Nephron progenitor cell (in vitro differentiated cells): ENCODE measurements at places on chromosomes 6 and 20.
A peak's percentile ranks its signal among the peaks of the same experiment; 100 is the strongest.

GRCh38 chr6:114075777-114076176 is 104.8 kb upstream of the HDAC2 start:
- DNase-seq = no peak

DNA sequence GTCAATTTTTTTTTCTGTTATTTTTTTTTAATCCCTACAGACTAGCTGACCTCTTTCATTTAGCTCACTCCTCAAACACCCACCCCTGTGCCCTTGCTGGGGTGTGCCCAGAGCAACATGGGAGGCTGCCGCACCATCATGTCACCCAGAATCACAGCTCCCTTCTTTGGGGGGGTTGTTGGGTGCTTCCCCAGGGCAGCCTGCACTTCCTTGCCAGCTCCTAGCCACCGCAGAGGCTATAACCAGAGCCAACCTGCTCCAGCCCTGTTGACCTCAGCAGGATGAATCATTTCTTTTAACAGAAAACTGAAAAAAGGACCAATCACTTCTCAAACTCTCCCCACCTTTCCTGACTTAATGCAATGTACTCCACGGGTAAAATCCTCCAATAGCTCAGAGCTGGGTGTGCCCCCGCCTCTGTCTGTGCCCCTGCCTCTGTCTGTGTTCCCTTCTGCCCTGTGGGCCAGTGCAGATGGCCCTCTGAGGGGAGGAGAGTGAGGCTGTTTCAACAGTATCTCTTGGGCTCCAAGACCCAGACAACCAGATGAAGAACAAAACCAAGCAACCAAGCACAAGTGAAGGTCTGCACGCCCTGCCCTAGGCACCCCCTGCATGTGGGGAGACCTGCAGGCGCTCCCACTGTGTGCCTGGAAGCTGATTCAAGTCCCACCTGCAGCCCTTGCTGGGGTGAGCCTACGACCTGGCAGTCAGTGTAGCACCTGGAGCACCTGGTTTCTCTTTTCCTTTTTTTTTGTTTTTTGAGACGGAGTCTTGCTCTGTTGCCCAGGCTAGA is 67.7 kb downstream of the PYGB start:
- no peak for DNase-seq

GRCh38 chr20:13953227-13953626 is 37.2 kb downstream of the SEL1L2 start:
- DNase-seq = peak; percentile 13

GRCh38 chr6:25714765-25715164 is 39.8 kb upstream of the SLC17A4 start:
- no peak for DNase-seq

- no peak for DNase-seq
These were observed 34.1 kb downstream of the UTRN start for GRCh38 chr6:144319211-144319610.

DNA sequence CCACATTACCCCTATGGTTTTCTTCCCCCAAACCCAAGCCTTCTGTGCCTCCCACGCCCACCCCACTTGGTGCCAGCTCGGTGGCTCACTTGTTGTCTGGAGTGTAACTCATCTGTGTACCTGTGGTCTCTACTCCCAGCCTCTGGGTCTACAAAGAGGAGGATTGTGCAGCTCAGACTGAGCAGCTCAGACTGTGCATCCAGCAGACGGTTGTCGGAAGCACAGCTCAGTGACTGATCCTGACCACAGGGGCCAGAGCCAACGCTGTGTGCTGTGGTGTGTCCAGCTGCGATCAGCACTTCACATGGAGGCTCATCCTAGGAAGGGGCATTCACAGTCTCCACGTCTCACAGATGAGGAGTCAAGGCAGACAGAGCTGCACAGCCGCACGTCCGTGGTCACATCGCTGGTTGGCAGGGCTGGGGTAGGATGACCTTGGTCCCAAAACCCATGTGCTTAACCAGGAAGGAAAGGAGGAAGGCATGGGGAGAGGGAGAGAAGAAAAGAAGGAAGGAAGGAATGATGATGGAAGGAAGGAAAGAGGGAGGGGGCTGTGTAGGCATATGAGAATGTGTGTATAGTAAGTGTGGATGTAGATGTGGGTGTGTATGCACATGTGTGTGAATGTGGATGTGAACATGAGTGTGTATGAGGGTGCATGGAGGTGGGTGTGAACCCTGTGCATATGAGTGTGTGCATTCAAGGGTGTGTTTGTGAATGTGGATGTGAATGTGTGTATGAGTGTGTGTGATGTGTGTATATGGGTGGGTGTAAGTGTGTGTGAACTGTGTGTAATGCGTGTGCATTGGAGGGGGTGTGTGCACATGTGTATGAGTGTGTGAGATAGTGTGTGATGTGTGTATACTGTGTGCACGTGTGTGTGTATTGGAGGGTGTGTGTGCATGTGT is 28.2 kb upstream of the STX16 start:
- DNase-seq = no peak

DNA sequence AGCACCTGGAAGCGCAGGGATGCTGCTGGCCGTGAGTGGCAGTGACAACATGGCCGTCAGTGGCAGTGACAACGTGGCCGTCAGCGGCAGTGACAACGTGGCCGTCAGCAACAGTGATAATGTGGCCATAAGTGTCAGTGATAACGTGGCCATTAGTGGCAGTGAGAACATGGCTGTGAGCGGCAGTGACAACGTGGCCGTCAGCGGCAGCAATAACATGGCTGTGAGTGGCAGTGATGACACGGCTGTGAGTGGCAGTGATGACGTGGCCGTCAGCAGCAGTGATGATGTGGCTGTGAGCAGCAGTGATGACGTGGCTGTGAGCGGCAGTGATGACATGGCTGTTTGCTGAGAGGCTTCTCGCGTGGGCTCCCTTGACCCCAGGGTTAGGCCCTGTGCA is 169.8 kb downstream of the ERMARD start:
- no peak for DNase-seq

GRCh38 chr6:157045831-157046454 is 268.8 kb downstream of the ARID1B start:
- no peak for DNase-seq

DNA sequence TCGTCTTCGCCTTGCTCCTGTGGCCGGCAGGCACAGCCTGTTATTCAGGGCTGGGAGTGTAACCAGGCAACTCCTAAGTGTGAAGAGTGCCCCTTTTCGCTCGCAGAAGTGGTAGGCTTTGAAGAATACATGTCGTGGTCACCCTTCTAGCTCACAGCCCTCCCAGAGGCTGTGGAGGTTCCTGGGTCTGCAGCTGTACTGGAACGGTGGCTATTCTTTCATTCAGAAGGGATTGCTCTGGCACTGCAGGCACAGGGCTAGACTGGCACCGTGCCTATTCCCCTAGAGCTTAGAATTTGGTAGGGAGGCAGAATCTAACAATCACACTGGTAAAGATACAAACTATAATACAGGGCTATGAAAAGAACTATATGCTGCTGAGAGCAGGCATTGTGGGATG is 1.1 kb upstream of the SRSF12 start:
- DNase-seq = no peak

GRCh38 chr6:514396-514978 is 122.9 kb downstream of the IRF4 start:
- DNase-seq = no peak

DNA sequence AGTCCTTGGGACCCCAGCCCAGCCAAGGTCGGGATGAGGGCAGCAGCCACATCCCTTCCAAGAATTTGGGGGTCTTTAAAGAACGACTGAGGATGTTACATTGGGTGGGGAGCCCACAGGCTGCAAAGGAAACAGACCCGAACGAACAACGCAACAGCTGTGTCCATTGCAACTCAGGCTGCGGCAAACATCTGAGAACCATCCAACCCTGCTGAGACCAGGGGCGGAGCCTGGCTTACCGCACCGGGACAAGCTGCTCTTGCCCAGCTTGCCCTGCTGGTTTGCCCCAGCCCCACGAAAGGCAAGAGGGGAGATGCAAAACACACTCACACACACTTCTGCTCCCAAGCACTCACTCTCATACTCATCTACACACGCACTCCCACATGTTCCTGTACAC is 21.5 kb upstream of the TAF4 start:
- DNase-seq = no peak

DNA sequence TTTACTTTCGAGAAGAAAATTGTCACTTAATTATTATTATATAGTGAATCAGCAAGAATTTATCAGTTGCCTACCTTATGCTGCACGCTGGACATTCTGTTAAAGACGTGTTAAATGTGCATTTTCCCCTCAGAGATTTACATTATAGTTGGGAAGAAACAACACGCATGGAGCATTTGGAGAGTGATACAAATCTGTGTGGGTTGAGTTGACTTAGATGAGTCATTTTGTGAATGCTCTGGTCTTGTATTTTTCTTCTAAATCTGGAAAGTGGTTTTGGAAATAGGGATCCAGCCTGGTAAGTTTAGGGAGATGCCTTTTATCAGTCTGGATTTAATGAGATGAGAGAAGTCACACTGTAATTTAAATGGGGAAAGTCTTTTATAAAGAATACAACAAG is 24.0 kb upstream of the SMIM26 start:
- DNase-seq = no peak

GRCh38 chr20:4925842-4926530 is 75.3 kb downstream of the SLC23A2 start:
- no peak for DNase-seq

GRCh38 chr6:106966671-106967640 is 7.6 kb downstream of the CD24 start:
- DNase-seq = no peak

DNA sequence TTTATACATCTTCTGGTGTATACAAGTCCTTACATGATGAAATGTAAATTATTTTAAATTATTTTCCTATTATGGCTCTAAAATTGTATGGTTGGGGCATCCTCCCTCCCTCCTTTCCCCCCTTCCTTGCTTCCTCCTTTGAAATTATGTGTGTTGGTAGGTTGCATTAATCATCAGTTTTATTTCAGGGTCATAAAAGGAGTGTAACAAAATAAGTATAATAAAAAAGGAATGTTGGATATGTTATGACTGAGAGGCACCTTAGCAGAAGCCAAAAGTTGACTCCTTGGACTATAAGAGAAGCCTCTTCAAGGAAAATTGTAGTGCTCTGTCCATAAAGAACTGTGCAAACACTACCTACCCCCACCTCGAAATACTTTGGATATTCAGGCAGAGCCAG is 46.6 kb upstream of the PTPRK start:
- DNase-seq = no peak

DNA sequence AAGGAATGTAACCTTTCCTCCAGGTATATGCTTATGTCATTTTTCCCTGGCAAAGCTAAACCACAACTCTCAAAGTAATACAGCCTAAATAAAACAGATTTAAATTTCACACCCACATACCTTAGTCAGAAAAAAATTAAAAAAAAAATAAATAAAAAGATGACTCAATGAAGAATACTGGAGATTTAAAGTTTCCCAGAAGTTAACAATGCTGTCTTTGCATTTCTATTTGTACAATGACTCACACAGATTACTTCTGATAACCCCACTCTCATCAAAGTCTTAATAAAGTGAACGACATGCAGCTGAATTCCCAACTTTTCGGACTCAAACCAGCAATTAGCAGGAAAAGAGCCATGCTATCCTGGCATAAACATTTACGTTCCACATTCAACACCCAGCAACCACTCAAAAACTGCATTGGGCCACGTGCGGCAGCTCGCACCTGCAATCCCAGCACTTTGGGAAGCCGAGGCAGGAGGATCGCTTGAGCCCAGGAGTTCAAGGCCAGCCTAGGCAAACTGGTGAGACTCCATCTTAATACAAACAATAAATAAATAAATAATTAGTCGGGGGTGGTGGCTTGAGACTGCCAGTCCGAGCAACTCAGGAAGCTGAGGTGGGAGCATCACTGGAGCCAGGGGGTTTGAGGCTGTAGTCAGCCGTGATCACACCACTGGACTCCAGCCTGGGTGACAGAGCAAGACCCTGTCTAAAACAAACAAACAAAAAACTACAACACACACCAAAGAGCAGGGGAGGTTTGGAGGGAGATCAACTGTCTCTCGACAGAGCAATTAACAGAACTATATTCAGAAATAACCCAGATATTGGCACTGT is 130.5 kb downstream of the WDR27 start:
- DNase-seq = no peak

- DNase-seq = peak; percentile 44
These were observed 21.3 kb upstream of the HFE start for GRCh38 chr6:26065952-26066380.

GRCh38 chr20:19958928-19959327 is 58.2 kb upstream of the NAA20 start:
- no peak for DNase-seq

GRCh38 chr20:51029963-51030920 is 7.3 kb upstream of the KCNG1 start:
- no peak for DNase-seq

DNA sequence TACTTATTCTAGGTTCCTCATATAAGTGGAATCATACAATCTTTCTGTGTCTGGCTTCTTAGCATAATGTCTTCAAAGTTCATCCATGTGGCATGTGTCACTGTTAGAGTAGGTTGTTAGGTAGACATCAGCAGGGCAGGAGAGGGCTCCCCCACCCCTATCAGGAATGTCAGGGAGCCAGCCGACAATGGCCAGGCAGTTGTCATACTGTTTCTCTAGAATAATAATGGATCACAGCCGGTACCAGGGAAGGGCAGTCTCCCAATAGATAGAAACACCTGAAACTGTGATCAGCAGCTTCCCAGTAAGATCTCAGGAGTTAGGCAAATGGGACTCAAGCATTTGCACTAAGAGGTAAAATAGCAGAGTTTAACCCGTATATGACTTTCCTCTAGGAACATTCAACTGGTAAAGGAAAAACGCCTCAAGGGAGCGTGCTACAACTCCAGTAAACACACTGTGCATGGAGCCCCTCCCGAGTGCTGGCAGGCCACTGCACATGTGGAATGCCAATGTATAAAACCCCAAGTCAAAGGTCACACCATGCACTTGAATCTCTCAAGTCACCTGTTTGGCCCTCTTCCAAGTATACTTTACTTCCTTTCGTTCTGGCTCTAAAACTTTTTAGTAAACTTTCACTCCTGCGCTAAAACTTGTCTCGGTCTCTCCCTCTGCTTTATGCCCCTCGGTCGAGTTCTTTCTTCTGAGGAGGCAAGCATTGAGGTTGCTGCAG is 29.8 kb upstream of the SIRT5 start:
- no peak for DNase-seq

DNA sequence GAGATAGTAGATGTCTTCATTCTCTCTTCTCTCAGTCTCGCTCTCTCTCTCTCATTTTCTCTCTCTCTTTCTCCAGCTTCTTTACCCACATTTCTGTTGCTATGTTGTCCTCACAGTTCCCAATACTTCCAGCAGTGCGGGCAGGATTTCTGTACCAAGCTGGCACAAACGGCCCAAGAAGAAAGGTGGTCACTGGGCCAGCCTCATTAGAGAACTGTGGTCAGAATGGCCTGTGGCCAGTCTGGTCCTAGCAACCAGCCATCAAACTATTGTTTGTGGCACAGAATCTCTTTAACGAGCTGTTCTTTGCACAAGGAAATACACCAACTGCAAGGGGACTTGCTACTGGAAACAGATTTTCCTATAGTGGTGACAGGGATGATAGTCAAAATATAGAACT is 81.3 kb downstream of the SEL1L2 start:
- no peak for DNase-seq

GRCh38 chr6:109485266-109485935 is 2.4 kb upstream of the ZBTB24 start:
- no peak for DNase-seq

GRCh38 chr20:46303176-46303956 is 4.9 kb downstream of the CDH22 start:
- DNase-seq = no peak
